ENCODE measurements at places on chromosomes 7 and 10.

- no peak for DNase-seq
Observed at GRCh38 chr7:22578007-22578733, 78.2 kb upstream of the STEAP1B start.

DNA sequence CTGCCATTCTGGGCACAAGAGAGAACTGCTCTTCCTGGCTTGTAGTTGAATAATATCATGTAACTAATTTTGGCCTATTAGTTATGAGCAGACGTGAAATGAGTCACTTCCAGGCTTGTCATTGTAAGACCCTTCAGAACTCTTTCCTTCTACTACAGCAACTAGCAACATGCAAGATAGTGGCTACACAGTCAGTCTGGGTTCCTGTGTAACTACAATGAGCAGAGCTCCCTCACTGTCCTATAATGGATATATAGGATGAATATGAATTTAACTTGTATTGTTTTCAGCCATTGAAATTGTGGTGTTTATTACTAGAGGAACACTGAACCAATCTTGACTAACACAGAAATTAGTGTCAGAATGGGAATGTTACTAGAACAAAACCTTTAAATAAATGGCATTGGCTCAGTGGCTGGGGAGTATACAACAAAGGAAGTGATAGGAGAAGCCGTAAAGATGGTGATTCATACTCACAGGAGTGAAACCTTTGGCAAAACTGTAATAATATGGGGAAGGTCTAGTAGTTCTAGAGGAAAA is 2.9 kb upstream of the MTPN start:
- DNase-seq = no peak

GRCh38 chr7:117069379-117069778 is 116.1 kb downstream of the ST7 start:
- DNase-seq = no peak

DNA sequence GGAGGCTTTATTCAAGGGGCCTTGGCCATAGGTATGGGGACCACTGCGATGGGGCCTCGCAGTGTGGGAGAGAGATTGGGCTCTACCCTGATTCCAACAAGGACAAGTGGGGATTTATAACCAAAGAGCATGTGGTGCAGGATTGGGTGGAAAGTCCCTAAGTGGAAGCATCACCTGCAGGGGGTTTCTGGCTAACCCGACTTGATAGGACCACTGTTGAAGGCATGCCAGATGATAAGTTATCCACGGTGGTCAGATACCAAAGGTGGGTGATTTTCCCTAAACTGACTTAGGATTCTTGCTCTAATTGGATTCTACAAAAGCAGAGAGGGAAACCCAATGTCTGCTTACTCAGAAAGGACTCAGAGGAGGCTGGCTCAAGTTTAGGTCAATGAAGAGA is 429.6 kb upstream of the LRGUK start:
- no peak for DNase-seq
